H9 (cell line): ENCODE measurements at places on chromosomes 16 and 17. TPM values are rescaled to one million over a fixed set of nuclear protein-coding genes. Genes with fewer than 3 reads are reported as not detected.

The SRL gene
- total RNA-seq, result not detected in 2 replicates

The FBXL19 gene
- total RNA-seq, result 66.8 and 68.0 TPM in 2 replicates

GRCh38 chr17:32323811-32324491, 18.0 kb downstream of the C17orf75 start:
- no peak for DNase-seq

The CACNG5 gene
- 1.2 and 1.6 TPM in 2 replicates for total RNA-seq
